ENCODE measurements at places on chromosomes 3 and 15. TPM values are rescaled to one million over a fixed set of nuclear protein-coding genes. Genes with fewer than 3 reads are reported as not detected.

DNA sequence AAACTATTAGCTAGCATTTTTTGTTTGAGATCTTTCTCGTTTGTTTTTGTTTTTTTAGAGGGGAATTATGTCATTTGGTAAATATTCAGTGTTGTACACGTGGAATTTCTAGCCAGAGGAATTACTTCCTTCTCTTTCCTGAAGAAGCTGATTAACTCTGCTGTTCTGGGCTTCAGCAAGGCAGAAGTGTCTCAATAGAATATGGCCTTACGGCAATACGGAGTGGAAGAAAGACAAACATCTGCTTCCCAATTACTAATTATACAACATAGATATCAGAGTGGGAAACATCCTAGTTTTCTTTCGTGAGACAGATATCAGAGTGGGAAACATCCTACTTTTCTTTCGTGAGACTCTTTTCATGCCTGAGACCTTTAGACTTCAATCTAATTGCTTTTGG lies 11.9 kb downstream of the P3H2 start:
- H3K4me3 ChIP-seq, result no peak overlapping the region
- no peaks in the 10 kb centered on the region for H3K36me3 ChIP-seq
- peak overlapping the region; percentile 69 for H3K27ac ChIP-seq
- no peaks in the 10 kb centered on the region for H3K27me3 ChIP-seq
- H3K4me1 ChIP-seq, result peaks cover 34% of the 10 kb centered on the region

GRCh38 chr3:182609575-182610156 lies 183.6 kb upstream of the ATP11B start:
- H3K27ac ChIP-seq, result peak overlapping the region; percentile 59
- H3K27me3 ChIP-seq, result no peaks in the 10 kb centered on the region
- DNase-seq, result peak; percentile 71
- H3K36me3 ChIP-seq, result no peaks in the 10 kb centered on the region
- H3K4me1 ChIP-seq, result peaks cover 16% of the 10 kb centered on the region

- DNase-seq, result no peak
- H3K36me3 ChIP-seq, result no peaks in the 10 kb centered on the region
- H3K4me3 ChIP-seq, result no peak overlapping the region
- H3K27ac ChIP-seq, result no peak overlapping the region
- H3K27me3 ChIP-seq, result no peaks in the 10 kb centered on the region
Measured at GRCh38 chr3:4107430-4107829, 195.7 kb upstream of the SETMAR start.

DNA sequence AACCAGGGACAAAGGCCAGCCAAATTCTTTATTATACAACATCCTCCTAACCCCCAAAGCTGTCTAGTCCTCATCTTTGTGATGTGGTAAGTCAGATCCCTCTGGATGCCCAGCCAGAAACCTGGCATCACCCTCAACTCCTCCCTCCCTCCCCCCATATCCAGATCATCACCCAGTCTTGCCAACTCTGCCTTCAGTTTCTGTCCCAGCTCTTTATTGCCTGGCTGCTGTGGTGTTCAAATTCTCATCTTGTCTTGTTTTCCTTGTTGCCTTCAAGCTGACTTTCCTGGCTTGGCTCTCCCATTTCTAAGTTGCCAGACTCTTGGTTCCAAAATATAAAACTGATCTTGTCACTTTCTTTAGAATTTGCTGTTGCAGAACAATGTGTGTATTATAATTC lies 28.6 kb downstream of the MAP2K1 start:
- no peaks in the 10 kb centered on the region for H3K36me3 ChIP-seq
- DNase-seq, result no peak
- H3K4me1 ChIP-seq, result peaks cover 34% of the 10 kb centered on the region

DNA sequence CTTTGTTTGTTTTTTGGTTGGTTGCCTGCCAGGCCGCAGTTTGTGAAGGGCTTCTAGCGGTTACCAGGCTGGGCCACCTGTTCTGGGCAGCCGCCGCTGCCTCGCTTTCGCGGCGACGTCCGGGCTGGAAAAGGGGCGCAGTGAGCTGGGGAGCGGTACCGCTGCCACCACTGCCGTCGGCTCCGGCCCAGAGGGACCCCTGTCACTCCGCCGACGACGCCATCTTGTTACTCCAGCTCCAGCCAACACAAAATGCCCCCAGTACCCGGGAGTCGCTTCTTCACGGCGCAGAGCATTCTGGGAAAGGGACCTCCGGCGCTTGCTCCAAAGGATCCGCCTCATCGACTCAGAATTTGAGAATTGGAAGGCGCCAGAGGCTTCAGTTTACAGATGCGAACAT lies 238.8 kb downstream of the CDIN1 start:
- H3K27ac ChIP-seq, result no peak overlapping the region
- no peaks in the 10 kb centered on the region for H3K36me3 ChIP-seq
- H3K4me3 ChIP-seq, result no peak overlapping the region

DNA sequence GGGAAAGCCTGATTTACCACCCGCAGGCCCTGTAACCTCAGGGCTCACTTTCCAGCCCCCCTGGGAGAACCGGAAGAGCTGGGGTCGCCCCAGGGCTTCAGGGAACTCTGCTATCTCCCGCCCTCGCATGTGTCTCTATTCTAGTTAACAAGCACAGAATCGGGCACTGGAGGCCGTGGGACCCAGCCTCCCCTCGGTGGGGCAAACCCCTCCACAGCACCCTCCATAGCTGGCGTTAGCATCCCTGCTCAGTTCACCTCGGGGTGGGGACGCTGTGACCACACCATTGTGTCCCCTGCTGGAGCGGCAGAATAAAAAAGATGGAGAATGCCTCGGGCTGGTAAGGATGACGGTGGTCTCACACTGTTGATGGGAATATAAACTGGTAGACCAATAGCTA lies 3.5 kb upstream of the LRRC15 start:
- peaks cover 5% of the 10 kb centered on the region for H3K4me1 ChIP-seq
- no peak overlapping the region for H3K27ac ChIP-seq
- peaks cover 74% of the 10 kb centered on the region for H3K27me3 ChIP-seq
- H3K4me3 ChIP-seq, result no peak overlapping the region
- DNase-seq, result no peak

The ST6GAL1 gene
- 11.5 TPM for total RNA-seq

The GNAT1 gene
- total RNA-seq, result not detected

The ZNF197 gene
- total RNA-seq, result 15.6 TPM

The CAMKV gene
- not detected for total RNA-seq

The ACOX2 gene
- 4.3 TPM for total RNA-seq

The LRRIQ4 gene
- total RNA-seq, result not detected

The CLEC3B gene
- total RNA-seq, result not detected
